ENCODE measurements at places on chromosomes 11 and 22.
A peak's percentile ranks its signal among the peaks of the same experiment; 100 is the strongest.

DNA sequence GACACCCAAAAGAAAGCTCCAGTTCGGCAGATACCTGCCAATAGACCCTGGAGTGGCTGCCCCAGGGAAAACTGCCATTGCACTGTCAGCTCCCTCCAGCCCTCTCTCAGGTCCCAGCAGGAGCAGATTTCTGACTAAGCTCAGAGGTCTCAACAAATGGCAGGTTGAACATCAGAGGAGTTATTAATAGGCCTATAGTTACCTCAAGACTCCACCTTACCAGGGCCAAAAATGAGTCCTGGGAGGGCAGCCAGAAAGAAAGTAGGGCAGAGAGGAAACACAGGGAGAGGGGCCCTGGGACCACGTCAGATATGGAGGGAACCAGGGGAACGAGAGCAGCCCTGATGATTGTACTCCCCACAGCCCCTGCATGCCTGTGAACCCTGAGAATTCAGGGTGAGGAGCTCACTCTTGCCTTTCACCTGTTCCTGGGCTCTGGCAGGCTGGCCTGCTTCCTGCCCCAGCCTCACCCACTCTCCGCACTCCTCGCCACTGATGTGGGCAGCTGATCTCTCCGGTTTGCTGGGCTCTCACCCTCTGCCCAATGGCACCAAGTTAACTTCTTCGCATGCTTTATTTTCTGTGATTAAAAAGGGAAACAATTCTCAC, 4.3 kb upstream of the RGL4 start:
- no peak for DNase-seq

GRCh38 chr22:50737728-50738648, at the start of gene ACR:
TSS of gene ACR (plus strand) at chr22:50738204. CDS start at chr22:50738236, 32 bp downstream.
- DNase-seq, result no peak

DNA sequence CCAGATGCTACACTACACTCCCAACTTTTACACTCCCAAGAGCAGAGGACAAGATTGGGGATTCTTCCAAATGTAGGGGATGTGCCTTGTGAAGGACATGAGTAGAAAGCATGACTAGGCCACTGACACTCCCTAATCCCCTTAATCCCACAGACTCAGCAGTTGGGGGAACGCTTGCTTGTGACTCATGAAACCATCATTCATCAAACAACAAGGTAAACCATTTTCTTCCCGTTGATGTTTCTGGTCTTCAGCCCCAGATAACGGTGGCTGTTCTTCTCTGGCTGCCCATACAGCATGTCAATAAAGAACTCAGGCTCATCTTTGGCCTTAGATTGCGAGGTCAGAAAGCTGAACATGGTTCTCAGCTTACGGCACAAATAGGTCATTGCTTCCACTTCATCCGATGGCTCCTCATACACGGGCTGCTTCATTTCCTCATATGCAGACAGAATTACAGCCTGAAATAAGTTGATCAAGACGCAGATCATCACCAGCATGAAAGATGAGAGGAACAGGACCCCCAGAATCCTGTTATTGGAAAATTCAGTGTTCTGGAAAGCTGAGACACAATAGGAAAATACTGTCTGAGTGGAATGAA, 6.4 kb upstream of the CDPF1 start:
- DNase-seq, result no peak

GRCh38 chr11:127789927-127790326, 789.4 kb upstream of the KIRREL3 start:
- DNase-seq, result peak; percentile 81

DNA sequence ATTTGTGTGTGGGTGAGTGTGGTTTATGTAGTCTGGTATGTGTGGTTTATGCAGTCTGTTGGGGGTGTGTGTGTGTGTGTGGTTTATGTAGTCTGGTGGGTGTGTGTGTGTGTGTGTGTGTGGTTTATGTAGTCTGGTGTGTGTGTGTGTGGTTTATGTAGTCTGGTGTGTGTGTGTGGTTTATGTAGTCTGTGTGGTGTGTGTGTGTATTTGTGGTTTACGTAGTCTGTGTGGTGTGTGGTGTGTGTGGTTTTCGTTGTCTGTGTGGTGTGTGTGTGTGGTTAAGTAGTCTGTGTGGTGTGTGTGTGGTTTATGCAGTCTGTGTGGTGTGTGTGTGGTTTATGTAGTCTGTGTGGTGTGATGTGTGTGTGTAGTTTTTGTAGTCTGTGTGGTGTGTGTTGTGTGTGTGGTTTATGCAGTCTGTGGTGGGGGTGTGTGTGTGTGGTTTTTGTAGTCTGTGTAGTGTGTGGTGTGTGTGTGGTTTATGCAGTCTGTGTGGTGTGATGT, 26.2 kb upstream of the PARVG start:
- DNase-seq, result no peak

GRCh38 chr11:111549869-111550203, 9.3 kb downstream of the LAYN start:
- no peak for DNase-seq

GRCh38 chr11:125481531-125481930, 14.5 kb downstream of the FEZ1 start:
- no peak for DNase-seq

- peak; percentile 47 for DNase-seq
These were observed 12.6 kb upstream of the NECTIN1 start for GRCh38 chr11:119741369-119742262.

DNA sequence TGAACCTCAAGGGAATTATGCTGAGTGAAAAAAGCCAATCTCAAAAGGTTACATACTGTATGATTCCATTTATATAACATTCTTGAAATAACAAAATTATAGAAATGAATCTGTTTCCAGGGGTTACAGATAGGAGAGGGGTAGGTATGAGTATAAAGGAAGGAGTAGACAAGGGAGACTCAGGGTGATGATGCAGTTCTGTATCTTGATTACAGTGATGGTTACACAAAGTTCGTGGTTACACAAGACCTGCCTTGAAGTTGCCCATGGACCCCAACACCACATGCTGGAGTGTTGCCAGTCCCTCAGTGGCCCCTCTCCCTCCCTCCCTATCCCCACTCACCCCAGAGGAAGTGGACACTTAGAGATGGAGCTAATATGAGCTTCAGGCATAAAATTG, 20.3 kb downstream of the STK33 start:
- DNase-seq, result no peak

GRCh38 chr11:1126935-1127663, 30.7 kb upstream of the MUC5AC start:
- DNase-seq, result no peak

- DNase-seq, result no peak
These were observed 2.1 kb upstream of the DPAGT1 start for GRCh38 chr11:119103793-119104192.

GRCh38 chr22:20567993-20568417, 60.6 kb downstream of the MED15 start:
- no peak for DNase-seq

DNA sequence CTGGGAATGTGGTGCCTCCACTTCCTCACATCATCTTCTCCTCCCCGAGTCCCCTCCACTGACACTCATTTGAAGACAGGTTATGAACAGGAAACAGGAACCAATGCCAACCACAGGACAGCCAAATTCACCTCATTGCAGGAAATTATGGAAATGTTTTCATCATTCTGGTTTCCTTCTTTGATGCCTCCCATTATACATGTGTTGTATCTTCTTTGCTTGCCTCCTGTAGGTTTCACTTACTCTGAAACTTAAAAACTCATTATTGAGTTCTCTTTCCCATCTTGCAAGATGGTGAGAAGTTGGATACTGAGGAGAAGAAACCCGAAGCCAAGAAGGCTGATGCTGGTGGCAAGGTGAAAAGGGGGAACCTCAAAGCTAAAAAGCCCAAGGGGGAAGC, 108.5 kb downstream of the PHF21B start:
- peak; percentile 30 for DNase-seq

GRCh38 chr22:18060646-18061620, 16.9 kb upstream of the PEX26 start:
- DNase-seq, result peak; percentile 91

GRCh38 chr11:35211952-35212351, 73.0 kb downstream of the CD44 start:
- DNase-seq, result no peak

- DNase-seq, result no peak
These were observed 97.1 kb downstream of the CEP164 start for GRCh38 chr11:117424781-117425180.

DNA sequence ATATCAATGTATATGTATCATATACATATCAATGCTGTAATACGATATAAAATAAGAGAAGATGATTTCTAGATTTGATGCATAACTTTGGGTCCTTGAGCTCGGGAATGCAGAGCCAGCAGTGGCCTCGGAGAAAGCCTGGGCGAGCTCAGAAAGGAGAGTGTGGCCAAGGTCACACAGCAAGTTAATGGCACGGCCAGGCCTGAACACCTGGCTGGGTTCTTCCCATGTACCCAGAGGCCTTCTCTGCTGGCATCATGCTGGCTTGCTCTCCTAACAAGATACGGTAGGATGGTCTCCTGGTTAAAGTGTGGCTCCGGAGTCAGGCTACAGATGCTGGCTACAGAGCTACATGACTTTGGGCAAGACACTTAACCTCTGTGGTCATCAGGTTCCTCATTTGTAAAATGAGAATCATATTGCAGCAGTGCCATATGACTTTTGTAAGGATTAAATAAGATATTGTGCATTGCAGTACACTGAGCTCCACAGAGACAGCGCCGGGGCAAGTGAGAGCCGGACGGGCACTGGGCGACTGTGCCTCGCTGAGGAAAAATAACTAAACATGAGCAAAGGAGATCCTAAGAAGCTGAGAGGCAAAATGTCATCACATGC, 29.9 kb downstream of the TPST2 start:
- no peak for DNase-seq

GRCh38 chr11:7222619-7223018, 29.1 kb upstream of the SYT9 start:
- no peak for DNase-seq

Measured in DMS53 (cell line).